Neural progenitor cell (in vitro differentiated cells): ENCODE measurements at places on chromosomes 3 and 15. TPM values are rescaled to one million over a fixed set of nuclear protein-coding genes. Genes with fewer than 3 reads are reported as not detected.

CCPG1 gene
- total RNA-seq = 13.8 and 28.0 TPM in 2 replicates

SH3BP5 gene
- 9.1 and 11.2 TPM in 2 replicates for total RNA-seq

FEZF2 gene
- total RNA-seq = 7.6 and 9.1 TPM in 2 replicates

PLSCR2 gene
- total RNA-seq = not detected in 2 replicates

WDR72 gene
- 2.3 and 4.6 TPM in 2 replicates for total RNA-seq

CPNE4 gene
- 0.09 TPM in 1 of 2 replicates, not detected in the other for total RNA-seq

DNA sequence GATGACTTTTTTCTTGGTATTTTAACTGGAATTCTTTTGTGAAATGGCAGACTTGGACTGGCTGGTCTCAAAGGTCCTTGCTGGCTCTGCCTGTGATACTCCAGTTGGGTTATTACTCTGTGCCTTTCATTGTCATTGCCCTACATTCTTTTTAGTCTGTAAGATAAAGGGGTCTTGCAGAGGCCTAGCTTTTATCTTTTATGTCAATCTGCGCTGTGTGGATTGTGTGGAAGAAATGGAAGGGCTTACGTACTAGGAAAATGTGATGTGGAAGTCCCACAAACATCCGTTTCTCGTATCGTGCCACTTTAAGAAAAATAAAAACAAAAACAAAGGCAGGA, 8.7 kb upstream of the TMEM212 start:
- H3K4me1 ChIP-seq = peaks cover 6% of the 10 kb centered on the region
- H3K27me3 ChIP-seq = no peaks in the 10 kb centered on the region
- no peak overlapping the region for H3K4me3 ChIP-seq
- H3K27ac ChIP-seq = no peak overlapping the region
- no peak for DNase-seq

DNA sequence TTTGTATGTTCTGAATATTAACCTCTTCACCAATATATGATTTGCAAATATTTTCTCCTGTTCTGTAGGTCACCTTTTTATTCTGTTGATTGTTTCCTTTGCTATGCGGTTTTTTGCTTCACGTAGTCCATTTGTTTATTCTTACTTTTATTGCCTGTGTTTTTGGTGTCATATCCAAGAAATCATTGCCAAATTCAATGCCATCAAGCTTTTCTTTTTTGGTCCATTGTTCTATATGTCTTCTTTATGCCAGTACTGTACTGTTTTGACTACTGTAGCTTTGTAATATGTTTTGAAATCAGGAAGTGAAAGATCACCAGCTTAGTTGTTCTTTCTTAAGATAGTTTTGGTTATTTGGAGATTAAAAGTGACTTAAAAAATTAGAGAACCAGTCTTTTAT, 4.2 kb downstream of the PARP15 start:
- H3K27ac ChIP-seq = no peak overlapping the region
- H3K4me1 ChIP-seq = no peaks in the 10 kb centered on the region
- no peak overlapping the region for H3K4me3 ChIP-seq
- peaks cover 27% of the 10 kb centered on the region for H3K27me3 ChIP-seq
- DNase-seq = no peak

GRCh38 chr3:59450946-59451763, 401.3 kb upstream of the CFAP20DC start:
- no peak overlapping the region for H3K27ac ChIP-seq
- DNase-seq = no peak
- peaks cover 7% of the 10 kb centered on the region for H3K4me1 ChIP-seq
- H3K27me3 ChIP-seq = no peaks in the 10 kb centered on the region
- H3K36me3 ChIP-seq = no peaks in the 10 kb centered on the region
- H3K4me3 ChIP-seq = no peak overlapping the region

GRCh38 chr15:66765478-66766281, 63.6 kb downstream of the SMAD6 start:
- DNase-seq = no peak
- H3K4me1 ChIP-seq = peaks cover 26% of the 10 kb centered on the region
- no peaks in the 10 kb centered on the region for H3K36me3 ChIP-seq
- H3K27ac ChIP-seq = no peak overlapping the region

DNA sequence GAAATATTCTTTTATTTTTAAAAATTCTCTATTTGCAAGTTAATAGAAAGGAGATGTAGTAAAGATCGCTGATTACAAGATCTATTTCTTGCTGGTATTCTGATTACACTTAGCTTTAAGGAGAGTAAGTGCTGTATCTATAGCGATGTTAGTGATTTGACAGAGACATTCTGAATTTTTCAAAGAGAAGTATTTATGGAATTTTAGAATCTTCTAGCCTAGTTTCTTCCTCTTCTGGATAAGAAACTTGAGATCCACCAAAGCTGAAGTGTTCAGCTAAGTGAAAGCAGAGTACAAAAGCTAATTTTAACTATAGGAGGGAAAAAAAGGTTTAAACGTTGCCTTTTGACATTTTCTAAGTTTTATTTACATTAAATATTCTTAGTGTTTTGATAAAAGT, 72.1 kb upstream of the RARB start:
- H3K27me3 ChIP-seq = no peaks in the 10 kb centered on the region
- no peak overlapping the region for H3K27ac ChIP-seq
- H3K36me3 ChIP-seq = no peaks in the 10 kb centered on the region
- H3K4me1 ChIP-seq = peaks cover 17% of the 10 kb centered on the region
- H3K4me3 ChIP-seq = no peak overlapping the region

DNA sequence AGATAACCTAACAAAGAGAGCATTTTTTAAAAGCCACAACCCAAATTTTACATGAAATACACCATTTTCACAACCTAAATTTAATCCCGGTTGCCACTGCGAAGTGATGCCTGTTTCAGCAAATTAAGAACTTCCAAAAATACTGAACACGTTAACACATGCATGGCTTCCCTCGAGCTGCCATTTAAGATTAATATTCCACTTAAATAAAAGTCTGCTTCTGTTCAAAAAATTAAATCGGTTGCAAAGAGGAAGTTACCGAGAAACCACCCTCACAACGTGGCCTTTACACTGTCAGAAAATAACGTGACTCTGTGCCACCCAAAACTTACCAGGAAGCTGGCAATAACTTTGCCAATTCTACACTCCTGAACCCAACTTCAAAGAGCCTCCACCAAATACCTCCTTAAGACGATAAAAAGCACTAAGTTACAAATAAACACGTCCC, 1.2 kb downstream of the TBL1XR1 start:
- peaks cover 39% of the 10 kb centered on the region for H3K4me1 ChIP-seq
- H3K27me3 ChIP-seq = no peaks in the 10 kb centered on the region
- peak overlapping the region; percentile 91 for H3K4me3 ChIP-seq
- H3K36me3 ChIP-seq = no peaks in the 10 kb centered on the region
- peak overlapping the region; percentile 99 for H3K27ac ChIP-seq

- no peak overlapping the region for H3K27ac ChIP-seq
- H3K36me3 ChIP-seq = no peaks in the 10 kb centered on the region
- no peaks in the 10 kb centered on the region for H3K4me1 ChIP-seq
- DNase-seq = no peak
Measured at GRCh38 chr3:73213896-73214295, 152.4 kb downstream of the EBLN2 start.

DNA sequence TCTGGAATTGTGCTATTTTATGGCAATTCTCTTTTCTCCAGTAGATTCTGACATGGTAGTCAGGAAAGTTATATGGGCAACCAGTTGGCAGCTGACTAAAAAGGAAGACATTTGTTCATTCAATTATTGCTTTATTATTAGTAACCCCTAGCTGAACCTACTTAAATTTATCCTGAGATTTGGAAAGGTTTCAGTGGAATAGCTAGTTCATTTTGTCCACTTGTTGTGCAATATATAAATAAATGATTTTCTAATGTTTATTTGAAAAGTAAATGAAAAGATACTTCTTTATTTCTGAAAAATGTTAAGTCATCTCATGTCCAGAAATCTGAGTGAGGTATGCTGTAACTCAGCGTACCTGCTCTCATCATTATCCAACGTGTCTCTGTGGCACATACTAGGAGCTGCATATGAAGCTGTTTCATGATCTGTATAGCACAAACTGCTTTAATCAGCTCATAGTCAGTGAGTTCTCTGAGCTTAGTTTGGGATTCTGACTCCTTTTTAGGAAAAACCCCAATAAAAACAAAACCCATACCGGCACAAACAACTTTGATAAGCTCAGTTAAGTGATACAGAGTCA, 35.9 kb downstream of the RARB start:
- no peak overlapping the region for H3K4me3 ChIP-seq
- no peak for DNase-seq
- H3K4me1 ChIP-seq = no peaks in the 10 kb centered on the region
- no peaks in the 10 kb centered on the region for H3K27me3 ChIP-seq
- H3K36me3 ChIP-seq = no peaks in the 10 kb centered on the region

DNA sequence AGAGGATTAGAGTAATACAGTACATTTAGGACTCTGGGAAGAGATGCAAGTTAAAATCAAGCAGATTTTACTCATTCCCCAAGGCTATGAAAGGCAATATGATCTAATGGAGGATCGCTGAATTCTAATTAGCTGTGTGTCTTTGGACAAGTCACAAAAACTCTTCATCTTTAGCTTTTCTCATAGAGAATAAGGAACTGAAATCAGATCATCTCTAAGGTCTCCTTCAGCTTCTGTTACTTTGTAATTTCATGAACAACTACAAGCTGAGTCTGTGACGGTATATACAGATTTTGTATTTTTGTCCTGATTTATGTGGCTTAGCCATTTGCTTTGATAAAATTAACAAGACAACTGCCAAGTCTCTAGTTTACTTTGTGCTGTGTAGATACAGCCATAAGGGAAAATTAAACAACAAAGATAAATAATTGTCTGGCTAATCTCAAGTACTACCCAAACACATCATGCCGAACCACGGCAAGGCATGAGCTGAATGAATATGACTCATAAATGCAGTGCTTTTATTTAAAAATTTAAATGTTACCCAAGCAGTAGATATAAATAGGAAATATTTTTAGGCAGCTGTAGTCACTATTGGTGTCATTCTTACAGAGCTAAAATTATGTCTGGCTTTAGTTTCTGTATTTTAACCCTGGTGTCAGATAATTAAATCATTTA, 81.5 kb downstream of the GAP43 start:
- H3K4me3 ChIP-seq = no peak overlapping the region
- no peaks in the 10 kb centered on the region for H3K4me1 ChIP-seq
- no peaks in the 10 kb centered on the region for H3K36me3 ChIP-seq
- no peaks in the 10 kb centered on the region for H3K27me3 ChIP-seq
- no peak overlapping the region for H3K27ac ChIP-seq

DNA sequence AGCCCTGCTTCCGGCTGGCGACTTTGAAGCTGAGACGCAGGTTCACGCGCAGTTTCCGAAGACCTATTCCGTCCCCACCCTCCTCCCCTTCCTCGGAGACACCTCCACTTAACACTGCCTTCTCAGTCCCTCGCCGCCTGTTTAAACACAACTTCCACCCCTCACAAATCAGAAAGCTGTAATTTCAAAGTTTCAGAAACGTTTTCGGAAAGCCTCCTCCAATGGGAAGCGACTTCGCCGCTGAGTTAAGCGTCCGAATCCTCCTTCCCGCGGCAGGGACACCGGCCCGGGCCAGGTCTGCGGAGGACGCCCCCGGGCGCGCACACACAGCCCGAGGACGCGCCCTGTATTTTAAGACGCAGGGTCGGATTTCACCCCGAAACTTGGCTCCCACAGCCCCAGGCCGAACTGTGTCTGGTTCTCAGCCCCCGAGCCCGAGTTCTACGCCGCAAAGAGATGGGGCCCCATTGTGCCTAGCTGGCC, 559 bp upstream of the LRRN1 start:
- peak overlapping the region; percentile 97 for H3K4me3 ChIP-seq
- H3K27me3 ChIP-seq = peaks cover 16% of the 10 kb centered on the region
- H3K4me1 ChIP-seq = peaks cover 27% of the 10 kb centered on the region
- DNase-seq = peak; percentile 83

- H3K27ac ChIP-seq = no peak overlapping the region
- H3K4me1 ChIP-seq = no peaks in the 10 kb centered on the region
- no peak for DNase-seq
- no peaks in the 10 kb centered on the region for H3K27me3 ChIP-seq
Measured at GRCh38 chr3:183754052-183754451, 56.5 kb downstream of the YEATS2 start.

- no peak for DNase-seq
- H3K36me3 ChIP-seq = no peaks in the 10 kb centered on the region
- H3K27ac ChIP-seq = no peak overlapping the region
- H3K4me1 ChIP-seq = peaks cover 5% of the 10 kb centered on the region
- no peaks in the 10 kb centered on the region for H3K27me3 ChIP-seq
- no peak overlapping the region for H3K4me3 ChIP-seq
Measured at GRCh38 chr3:31892916-31893573, 88.0 kb downstream of the OSBPL10 start.

DNA sequence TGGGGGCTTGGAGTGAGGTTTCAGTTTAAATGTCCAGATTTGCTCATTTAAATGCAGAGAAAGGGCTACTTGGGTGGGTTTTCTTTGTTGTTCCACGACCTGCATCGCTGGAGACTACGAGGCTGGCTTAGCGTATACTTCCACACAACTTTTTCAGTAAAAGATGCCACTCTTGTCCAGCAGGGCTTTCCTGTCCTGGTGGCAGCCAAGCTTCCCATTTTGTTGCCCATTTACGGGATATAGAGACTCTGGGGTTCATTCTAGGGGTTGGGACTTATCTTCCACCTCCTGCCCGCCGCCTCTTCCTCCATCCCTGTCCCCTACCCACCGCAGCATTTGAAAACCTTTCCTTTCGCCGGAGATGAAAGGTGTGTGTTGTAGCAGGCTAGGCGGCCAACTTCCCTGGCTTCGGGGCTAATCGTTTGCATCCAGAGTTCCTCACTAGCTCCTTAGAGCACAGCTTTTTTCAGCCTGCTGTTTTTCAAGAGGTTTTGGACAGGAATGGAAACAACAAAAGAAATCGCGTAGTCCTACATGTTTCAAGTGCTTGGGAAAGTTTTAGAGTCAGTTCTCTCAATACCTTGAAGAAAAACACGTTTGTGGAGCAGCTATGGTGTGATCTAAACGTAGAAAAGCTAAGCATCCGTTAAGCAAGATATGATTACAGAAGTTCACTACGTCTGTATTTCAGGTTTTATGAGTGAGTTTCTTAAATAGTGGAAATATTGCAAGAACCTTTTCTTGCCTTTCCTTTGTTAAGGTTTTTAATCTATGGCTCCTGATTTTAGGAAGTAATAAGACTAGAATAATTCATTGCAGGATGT, 843 bp downstream of the CHRNA5 start:
- peak overlapping the region; percentile 75 for H3K27ac ChIP-seq
- H3K27me3 ChIP-seq = peaks cover 11% of the 10 kb centered on the region
- DNase-seq = peak; percentile 53
- peaks cover 13% of the 10 kb centered on the region for H3K4me1 ChIP-seq
- no peaks in the 10 kb centered on the region for H3K36me3 ChIP-seq

GRCh38 chr15:77567202-77567601, 65.5 kb downstream of the LINGO1 start:
- no peak overlapping the region for H3K4me3 ChIP-seq
- peaks cover 34% of the 10 kb centered on the region for H3K4me1 ChIP-seq
- no peaks in the 10 kb centered on the region for H3K27me3 ChIP-seq

GRCh38 chr3:11091791-11092190, 62.5 kb upstream of the HRH1 start:
- no peak overlapping the region for H3K27ac ChIP-seq
- H3K4me3 ChIP-seq = no peak overlapping the region
- peaks cover 11% of the 10 kb centered on the region for H3K27me3 ChIP-seq
- DNase-seq = no peak
